MM.1S (cell line): ENCODE measurements at places on chromosomes 6 and 20.

- no peak for DNase-seq
Measured at GRCh38 chr6:164855281-164855680, 454.1 kb downstream of the C6orf118 start.

- DNase-seq = no peak
Measured at GRCh38 chr6:85576476-85576875, 17.2 kb downstream of the SNX14 start.

GRCh38 chr20:17558154-17558940 is 11.5 kb upstream of the DSTN start:
- DNase-seq = no peak

- no peak for DNase-seq
Measured at GRCh38 chr6:147204060-147204785, at the start of gene STXBP5. TSS of gene STXBP5 (plus strand) at chr6:147204417. CDS start at chr6:147204533, 116 bp downstream.

GRCh38 chr6:45351667-45352066 is 23.5 kb downstream of the RUNX2 start:
- no peak for DNase-seq

DNA sequence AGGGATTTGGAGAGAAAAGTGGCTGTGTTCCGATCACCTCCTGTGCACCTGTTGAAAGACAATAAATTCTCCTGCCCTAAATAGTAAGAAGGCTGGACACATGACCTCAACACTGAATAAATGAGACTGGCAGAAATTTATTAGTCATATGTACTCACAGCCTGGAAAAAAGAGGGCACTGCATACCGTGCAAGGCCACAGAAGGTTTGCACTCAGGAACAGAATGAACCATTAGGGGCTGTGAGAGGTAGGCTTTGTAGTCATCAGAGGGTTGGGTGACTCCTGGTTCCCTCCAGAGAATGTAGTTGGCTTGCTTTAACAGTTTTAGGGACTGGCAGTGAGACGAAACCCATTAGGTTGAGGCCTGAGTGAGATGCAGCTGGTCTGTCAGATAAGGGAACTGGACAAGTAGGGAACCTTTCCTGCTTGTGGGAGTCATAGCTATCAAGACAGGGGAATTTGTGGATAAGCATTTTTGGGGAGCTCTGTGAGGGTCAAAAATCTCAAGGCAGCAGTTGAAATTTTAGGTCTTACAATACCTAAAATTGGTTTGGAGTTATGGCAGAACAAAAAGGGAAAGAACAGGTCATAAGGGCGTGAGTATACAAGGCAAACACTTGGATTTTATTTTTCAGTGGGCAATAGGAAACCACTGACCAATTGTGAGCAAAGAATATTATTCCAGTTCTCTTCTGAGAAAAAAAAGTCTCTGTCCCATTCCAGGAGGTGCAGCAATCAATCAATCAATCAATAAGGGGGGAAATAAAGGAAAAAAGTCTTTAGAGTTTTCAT is 67.9 kb upstream of the BTN3A2 start:
- no peak for DNase-seq
